ENCODE measurements at places on chromosomes 1 and 21.

- DNase-seq: no peak
These were observed 8.1 kb downstream of the TOR3A start for GRCh38 chr1:179089827-179090482.

- DNase-seq: no peak
These were observed 71.1 kb downstream of the TPR start for GRCh38 chr1:186303911-186304310.

GRCh38 chr1:92123868-92124267, 43.7 kb downstream of the BTBD8 start:
- no peak for DNase-seq

- no peak for DNase-seq
These were observed 91.3 kb downstream of the ATP5PO start for GRCh38 chr21:33824156-33824941.

GRCh38 chr21:14830307-14830706, 234.5 kb downstream of the NRIP1 start:
- DNase-seq: no peak

GRCh38 chr1:178434360-178434759, 62.4 kb downstream of the CLEC20A start:
- DNase-seq: no peak

- DNase-seq: no peak
These were observed 10.9 kb downstream of the TSHB start for GRCh38 chr1:115040501-115040900.

DNA sequence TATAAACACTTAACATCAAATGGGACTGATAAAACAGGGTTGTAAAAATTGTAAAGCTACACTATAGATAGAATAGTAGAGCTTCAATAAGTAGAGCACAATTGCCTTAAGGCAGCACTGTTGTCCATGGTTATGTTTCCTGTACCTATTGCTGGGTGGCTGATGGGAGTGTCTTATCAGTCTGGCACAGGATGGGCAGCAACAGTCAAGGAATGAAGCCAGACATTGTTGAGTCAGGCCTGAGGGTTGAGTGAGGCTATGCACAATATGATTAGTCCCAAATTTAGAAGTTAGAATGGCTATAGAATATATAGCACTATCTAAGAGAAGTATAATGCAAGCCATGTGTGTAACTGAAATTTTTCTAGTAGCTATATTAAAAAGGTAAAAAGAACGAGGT, 25.0 kb upstream of the CD1D start:
- DNase-seq: no peak

GRCh38 chr1:1080951-1081310, 6.8 kb upstream of the RNF223 start:
- DNase-seq: peak; percentile 58

DNA sequence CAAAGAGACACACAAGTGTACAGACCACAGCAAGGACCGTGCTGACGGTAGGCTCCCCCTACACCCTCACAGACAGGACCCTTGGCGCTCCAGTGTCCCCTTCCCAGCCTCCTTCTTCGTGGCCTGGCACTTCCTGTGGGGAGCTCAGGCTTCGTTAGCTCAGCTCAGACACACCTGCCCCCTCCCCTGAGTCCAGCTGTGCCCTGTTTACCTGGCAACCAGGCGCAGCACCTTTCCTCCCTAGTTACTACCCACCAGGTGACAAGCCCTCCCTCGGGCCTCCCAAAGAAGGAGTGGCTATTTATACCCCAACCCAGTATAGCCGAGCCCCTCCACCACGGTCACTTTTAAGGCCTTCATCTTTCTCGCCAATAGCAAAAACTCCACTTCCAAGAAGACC, 4.7 kb downstream of the CELF3 start:
- no peak for DNase-seq

DNA sequence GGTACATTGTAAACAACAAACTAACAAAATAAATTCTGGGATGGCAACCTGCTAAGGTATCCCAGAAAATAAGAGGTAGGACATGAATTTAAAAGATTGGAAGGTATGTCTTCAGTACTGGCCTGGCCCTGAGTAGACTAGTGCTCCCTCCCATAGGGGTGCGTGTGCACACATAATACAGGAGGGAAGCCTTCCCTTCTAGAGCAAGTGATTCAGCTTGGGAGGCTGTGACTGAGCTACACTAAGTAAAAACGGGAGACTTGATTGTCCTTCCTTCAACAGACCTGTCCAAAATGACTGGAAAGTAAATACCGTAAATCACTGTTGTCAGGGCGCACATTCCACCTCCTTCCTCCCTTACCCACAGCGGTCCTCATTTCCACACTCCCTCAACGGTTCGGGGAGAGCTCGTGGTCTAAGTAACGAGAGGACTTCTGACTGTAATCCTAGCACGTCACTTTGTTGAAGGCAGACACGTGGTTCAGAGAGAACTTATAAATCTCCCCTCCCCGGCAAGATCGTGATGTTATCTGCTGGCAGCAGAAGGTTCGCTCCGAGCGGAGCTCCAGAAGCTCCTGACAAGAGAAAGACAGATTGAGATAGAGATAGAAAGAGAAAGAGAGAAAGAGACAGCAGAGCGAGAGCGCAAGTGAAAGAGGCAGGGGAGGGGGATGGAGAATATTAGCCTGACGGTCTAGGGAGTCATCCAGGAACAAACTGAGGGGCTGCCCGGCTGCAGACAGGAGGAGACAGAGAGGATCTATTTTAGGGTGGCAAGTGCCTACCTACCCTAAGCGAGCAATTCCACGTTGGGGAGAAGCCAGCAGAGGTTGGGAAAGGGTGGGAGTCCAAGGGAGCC, at the start of gene TGFB2:
TGFB2 (plus strand) TSS at position 523 of the 859 bp plus-strand sequence. CDS start 1,366 bp downstream, outside the sequence.
- no peak for DNase-seq

Data from upper lobe of right lung (tissue), 1 donor.